Activated CD4-positive, CD25-positive, alpha-beta regulatory T cell (primary cell): ENCODE measurements at places on chromosomes 6 and 20.

GRCh38 chr6:109302176-109302575, 80.1 kb downstream of the CD164 start:
- no peak for DNase-seq

DNA sequence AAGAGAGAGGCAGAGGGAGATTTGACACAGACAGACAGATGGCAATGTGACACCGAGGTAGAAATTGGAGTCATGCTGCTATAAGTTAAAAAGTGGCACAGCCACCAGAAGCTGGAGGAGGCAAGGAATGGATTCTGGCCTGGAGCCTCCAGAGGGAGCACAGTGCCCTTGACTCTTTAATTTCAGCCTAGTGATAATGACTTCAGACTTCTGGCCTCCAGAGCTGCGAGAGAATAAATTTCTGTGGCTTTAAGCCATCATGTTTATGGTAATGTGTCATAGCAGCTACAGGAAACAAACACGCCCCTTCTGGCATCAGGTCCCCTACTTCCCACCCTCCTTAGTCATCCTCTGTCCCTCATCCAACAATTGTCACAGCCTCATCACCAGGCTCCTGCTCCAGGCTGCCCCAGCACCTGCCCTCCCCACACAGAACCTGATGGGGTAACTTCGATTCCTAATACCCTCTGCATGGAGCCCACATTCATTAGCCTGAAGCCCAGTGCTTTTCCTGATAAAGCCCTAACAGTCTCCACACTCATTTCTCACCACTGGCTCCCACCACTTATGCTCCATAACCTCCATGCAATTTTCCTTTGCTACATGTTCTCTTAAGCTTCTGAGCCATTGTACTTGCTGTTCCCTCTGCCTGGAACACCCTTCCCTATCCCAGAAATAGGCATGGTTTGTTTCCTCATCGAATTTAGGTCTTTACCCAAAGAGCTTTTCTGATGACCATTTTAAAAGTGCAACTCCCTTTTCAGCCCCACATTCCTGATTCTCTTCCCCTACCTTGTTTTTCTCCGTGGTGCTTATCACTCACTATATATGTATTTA, 69.7 kb upstream of the TOX2 start:
- no peak for DNase-seq

GRCh38 chr6:161496941-161497340, 223.1 kb upstream of the AGPAT4 start:
- DNase-seq: no peak

- no peak for DNase-seq
These were observed 46.0 kb upstream of the IL17A start for GRCh38 chr6:52139985-52140680.
